Spinal cord (tissue), 10 donors: ENCODE measurements at places on chromosomes 4 and X.

GRCh38 chr4:106986486-106986885 lies 49.6 kb downstream of the DKK2 start:
- no peak for DNase-seq

DNA sequence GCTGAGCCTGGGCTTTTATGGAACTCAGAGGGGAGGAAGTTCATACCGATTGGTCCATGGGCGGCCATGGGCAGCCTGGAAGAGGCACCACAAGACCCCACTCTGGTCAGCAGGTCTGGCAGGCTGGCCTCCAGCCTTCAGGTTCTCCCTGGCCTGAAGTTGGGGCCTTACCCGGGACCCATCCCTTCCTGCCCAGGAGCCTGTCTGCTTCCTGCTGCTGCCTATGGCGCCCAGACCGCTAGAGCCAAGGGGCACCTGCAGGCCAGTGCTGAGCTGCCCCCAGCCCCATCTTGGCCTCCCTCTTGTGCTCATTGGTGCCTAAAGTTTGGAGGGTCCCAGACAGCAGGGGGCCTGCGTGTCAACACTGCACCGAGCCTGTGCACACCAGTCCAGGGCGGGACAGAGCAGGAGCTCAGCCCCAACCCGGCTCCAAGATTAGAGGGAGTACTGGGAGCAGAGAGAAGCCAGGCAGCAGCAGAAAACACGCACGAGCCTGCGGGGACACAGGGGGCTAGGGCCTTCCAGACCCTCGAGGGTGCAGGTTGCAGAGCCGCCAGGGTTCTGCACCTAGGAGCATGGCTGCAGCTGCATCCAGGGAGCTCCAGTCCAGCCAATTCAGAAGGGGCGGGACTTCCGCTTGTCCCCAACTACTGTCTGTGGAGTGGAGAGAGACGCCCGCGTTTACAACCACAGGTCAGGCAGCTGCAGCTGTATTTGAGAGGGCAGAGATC lies 30.7 kb upstream of the ZNF280C start:
- DNase-seq = no peak

GRCh38 chr4:99657798-99658197 lies at the start of gene C4orf54:
Gene C4orf54, minus strand, starts transcription at chr4:99657828. Its CDS starts 3,180 bp downstream, at chr4:99654648.
- no peak for DNase-seq

DNA sequence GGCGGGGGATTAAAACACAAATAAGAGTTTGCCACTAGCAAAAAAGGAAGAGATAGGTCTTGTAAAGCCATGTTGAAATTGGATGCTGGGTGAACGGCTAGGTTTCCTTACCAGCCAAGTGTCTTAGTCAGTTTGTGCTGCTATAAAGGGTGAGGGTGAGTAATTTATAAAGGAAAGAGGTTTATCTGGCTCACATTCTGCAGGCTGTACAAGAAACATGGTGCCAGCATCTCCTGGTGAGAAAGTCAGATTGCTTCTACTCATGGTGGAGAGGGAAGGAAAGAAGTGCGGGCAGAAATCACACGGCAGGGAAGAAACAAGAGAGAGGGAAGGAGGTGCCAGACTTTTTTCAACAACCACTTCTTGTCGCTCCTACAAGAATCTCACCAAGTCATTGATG lies 507.5 kb downstream of the SPOCK3 start:
- no peak for DNase-seq

DNA sequence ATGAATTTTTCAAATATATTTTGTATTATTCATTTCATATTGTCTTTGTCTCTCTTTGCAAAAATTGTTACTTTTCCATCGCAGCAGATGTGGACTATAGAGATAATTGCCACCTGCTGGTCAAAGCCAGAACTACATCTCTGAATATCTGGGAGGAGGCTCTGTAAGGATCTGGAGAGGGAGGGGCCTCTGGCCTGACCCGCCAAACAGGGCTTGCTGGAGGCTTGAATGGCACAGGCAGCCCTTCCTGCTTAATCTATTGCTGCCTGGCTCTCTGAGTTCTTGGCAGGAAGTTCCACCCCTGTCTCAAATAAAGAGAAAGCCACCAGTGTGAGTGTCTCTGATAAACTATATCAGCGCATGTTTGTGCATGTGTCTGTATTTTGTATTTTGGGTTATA lies 132.4 kb downstream of the ZMAT1 start:
- peak; percentile 71 for DNase-seq
